Left ventricle myocardium inferior (tissue), 1 donor: ENCODE measurements at places on chromosomes 13 and 19. TPM values are rescaled to one million over a fixed set of nuclear protein-coding genes. Genes with fewer than 3 reads are reported as not detected.

- H3K4me3 ChIP-seq = no peak overlapping the region
- DNase-seq = no peak
- no peaks in the 10 kb centered on the region for H3K4me1 ChIP-seq
Measured at GRCh38 chr13:98014766-98015165, 61.3 kb downstream of the IPO5 start.

- no peak overlapping the region for H3K27ac ChIP-seq
- H3K36me3 ChIP-seq = no peaks in the 10 kb centered on the region
- peaks cover 32% of the 10 kb centered on the region for H3K27me3 ChIP-seq
Measured at GRCh38 chr13:113936166-113936965, 37.5 kb downstream of the C13orf46 start.

DNA sequence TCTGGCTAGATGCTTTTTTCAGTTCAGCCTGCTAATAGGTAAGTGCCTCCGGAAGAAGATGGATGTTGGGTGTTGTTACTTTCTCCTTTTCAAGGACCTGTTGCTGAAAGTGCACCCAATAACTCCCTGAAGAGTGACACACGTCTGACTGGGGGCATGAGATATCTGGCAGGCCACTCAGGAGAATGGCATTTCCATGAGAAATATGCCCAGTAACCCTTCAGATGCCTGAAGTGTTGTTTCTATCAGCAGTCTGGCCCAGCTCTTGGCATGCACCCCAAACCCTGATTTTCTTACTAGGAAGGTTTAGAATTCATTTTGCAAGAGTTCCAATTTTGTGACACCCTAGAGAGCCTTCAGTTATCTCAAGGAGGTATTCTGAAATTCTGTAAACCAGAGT, 71.5 kb downstream of the ARHGAP35 start:
- H3K27ac ChIP-seq = peak overlapping the region; percentile 10
- H3K27me3 ChIP-seq = no peaks in the 10 kb centered on the region
- DNase-seq = no peak
- H3K4me3 ChIP-seq = no peak overlapping the region
- peaks cover 3% of the 10 kb centered on the region for H3K36me3 ChIP-seq
- peaks cover 98% of the 10 kb centered on the region for H3K4me1 ChIP-seq

- no peak overlapping the region for H3K27ac ChIP-seq
- H3K27me3 ChIP-seq = no peaks in the 10 kb centered on the region
- DNase-seq = no peak
- peaks cover 9% of the 10 kb centered on the region for H3K4me1 ChIP-seq
Measured at GRCh38 chr13:41267106-41267505, 3.7 kb upstream of the MTRF1 start.

DNA sequence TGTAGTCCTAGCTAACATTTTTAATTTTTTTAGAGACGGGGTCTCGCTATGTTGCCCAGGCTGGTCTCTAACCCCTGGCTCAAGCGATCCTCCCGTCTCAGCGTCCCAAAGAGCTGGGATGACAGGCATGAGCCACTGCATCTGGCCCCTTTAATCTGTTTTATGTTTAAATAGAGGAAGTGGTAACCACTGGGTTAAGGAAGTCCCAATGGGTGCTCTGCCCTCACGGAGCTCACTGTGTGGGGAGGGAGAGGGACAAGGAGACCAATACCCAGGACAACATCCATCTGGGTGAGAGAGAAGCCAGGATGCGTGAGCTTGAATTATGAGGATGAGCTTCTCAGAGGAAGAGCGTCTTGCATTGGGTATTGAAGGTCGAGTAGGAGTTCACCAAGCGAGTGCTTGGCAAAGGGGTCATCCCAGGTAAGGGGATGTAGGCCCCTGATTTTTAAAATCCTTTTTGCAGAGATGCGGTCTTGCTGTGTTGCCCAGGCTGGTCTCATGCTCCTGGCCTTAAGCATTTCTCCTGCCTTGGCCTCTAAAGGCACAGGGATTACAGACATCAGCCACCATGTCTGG, 13.8 kb downstream of the YJU2 start:
- H3K4me3 ChIP-seq = no peak overlapping the region
- H3K4me1 ChIP-seq = no peaks in the 10 kb centered on the region
- no peak overlapping the region for H3K27ac ChIP-seq
- peaks cover 93% of the 10 kb centered on the region for H3K36me3 ChIP-seq
- DNase-seq = no peak

GRCh38 chr13:48975101-48975855, 434 bp upstream of the FNDC3A start:
- peak overlapping the region; percentile 98 for H3K27ac ChIP-seq
- H3K27me3 ChIP-seq = no peaks in the 10 kb centered on the region
- DNase-seq = peak; percentile 16
- peaks cover 52% of the 10 kb centered on the region for H3K4me1 ChIP-seq

- no peaks in the 10 kb centered on the region for H3K36me3 ChIP-seq
- no peaks in the 10 kb centered on the region for H3K4me1 ChIP-seq
- H3K27ac ChIP-seq = no peak overlapping the region
- no peak overlapping the region for H3K4me3 ChIP-seq
Measured at GRCh38 chr13:88883741-88884140, 1212.6 kb downstream of the SLITRK5 start.

- H3K36me3 ChIP-seq = peaks cover 12% of the 10 kb centered on the region
- peak overlapping the region; percentile 44 for H3K4me3 ChIP-seq
- peak overlapping the region; percentile 79 for H3K27ac ChIP-seq
- peaks cover 34% of the 10 kb centered on the region for H3K27me3 ChIP-seq
- peaks cover 59% of the 10 kb centered on the region for H3K4me1 ChIP-seq
- DNase-seq = peak; percentile 72
Measured at GRCh38 chr19:718991-719512, 10.3 kb downstream of the PALM start.

GRCh38 chr13:74687442-74688182, 553.4 kb upstream of the KLF12 start:
- H3K36me3 ChIP-seq = no peaks in the 10 kb centered on the region
- H3K27me3 ChIP-seq = no peaks in the 10 kb centered on the region
- H3K4me3 ChIP-seq = no peak overlapping the region
- peaks cover 6% of the 10 kb centered on the region for H3K4me1 ChIP-seq
- no peak for DNase-seq

- H3K4me1 ChIP-seq = no peaks in the 10 kb centered on the region
- H3K27me3 ChIP-seq = no peaks in the 10 kb centered on the region
- no peaks in the 10 kb centered on the region for H3K36me3 ChIP-seq
- no peak overlapping the region for H3K27ac ChIP-seq
Measured at GRCh38 chr13:21101865-21102576, 40.6 kb upstream of the LATS2 start.

DNA sequence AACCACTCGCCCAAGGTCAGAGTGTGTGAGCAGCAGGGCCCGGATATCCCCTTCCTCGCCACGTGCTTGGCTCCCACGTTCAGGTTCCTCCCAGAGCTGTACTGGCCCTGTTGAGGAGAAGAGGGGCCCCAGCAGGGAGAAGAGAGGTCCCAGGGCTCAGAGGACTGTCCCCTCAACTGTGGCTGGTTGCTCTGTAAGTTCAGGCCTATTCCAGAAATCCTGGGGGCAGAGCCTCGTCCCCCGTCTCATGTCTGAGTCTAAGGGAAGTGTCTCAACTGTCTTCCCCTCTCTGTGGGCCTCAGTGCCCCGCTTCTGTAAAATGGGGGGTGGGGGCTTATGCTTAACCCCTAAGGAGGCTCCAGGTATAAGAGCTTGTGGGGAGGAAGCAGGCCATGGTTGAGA, 3.9 kb downstream of the PPP5C start:
- peaks cover 20% of the 10 kb centered on the region for H3K36me3 ChIP-seq
- peak overlapping the region; percentile 38 for H3K4me3 ChIP-seq
- H3K27ac ChIP-seq = peak overlapping the region; percentile 85
- no peak for DNase-seq

- H3K36me3 ChIP-seq = no peaks in the 10 kb centered on the region
- no peak within 1 kb of the TSS for H3K4me3 ChIP-seq
- H3K27me3 ChIP-seq = peaks cover 86% of the 10 kb centered on the region
- no peak for DNase-seq
Measured at GRCh38 chr19:53962887-53963431, at the start of gene CACNG8. TSS of gene CACNG8 (plus strand) at chr19:53962937.

The HRC gene
- 1,040 TPM for total RNA-seq

The CBARP gene
- total RNA-seq = 0.96 TPM

The CEACAM3 gene
- total RNA-seq = not detected

The GEMIN7 gene
- 15.9 TPM for total RNA-seq
